ENCODE measurements at places on chromosomes 6 and 20. TPM values are rescaled to one million over a fixed set of nuclear protein-coding genes. Genes with fewer than 3 reads are reported as not detected.

Gene FAM209B
- total RNA-seq = not detected

Gene LAMA4
- total RNA-seq = 1.2 TPM

Gene RIPK1
- total RNA-seq = 16.2 TPM

Gene IL17F
- not detected for total RNA-seq

Gene TRIM38
- total RNA-seq = 6.7 TPM

Gene PLN
- not detected for total RNA-seq

Gene MYLK4
- 1.6 TPM for total RNA-seq

Gene SAMD3
- not detected for total RNA-seq

Gene HAO1
- not detected for total RNA-seq

Gene NMBR
- not detected for total RNA-seq

Gene MOG
- not detected for total RNA-seq

Gene PGC
- total RNA-seq = not detected

Gene HLA-DRB5
- total RNA-seq = not detected

Gene INSM1
- not detected for total RNA-seq

Gene GLP1R
- total RNA-seq = not detected

Gene SLC13A3
- 3.9 TPM for total RNA-seq

Gene GRM1
- under 0.01 TPM for total RNA-seq

Gene MUCL3
- not detected for total RNA-seq

Gene SPATA25
- 0.98 TPM for total RNA-seq

Gene TFEB
- 4.2 TPM for total RNA-seq

Gene DOK5
- 3.1 TPM for total RNA-seq

Gene PRR18
- not detected for total RNA-seq

Gene MAPK13
- total RNA-seq = 0.43 TPM

Gene PFDN6
- total RNA-seq = 29.7 TPM
